ENCODE measurements at places on chromosomes 13 and 19.

DNA sequence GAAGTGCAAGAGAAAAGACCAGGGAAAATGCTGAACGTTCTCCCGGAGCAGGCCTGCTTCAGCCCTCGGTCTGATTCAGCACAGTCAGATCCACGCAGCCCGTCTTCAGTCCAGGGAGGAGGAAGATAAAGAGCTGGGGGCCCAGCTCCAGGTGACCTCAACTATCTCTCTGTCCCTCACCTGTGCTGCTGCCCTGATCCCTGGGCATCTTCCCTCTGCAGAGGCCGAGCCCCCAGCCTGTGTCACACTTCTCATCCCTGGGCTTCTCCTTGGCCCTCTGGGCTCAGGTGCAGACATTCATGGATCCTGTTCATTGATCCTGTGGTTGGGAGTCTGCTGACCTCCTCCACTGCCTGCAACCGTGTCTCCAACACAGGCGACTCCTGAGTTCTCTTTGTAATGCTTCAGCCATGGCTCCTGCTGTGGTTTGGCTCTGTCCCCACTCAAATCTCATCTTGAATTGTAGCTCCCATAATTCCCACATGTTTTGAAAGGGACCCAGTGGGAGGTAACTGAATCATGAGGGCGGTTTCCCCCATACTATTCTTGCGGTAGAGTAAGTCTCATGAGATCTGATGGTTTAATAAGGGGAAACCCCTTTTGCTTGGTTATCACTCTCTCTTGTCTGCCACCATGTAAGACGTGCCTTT lies 27.9 kb downstream of the COL4A2 start:
- DNase-seq: no peak

DNA sequence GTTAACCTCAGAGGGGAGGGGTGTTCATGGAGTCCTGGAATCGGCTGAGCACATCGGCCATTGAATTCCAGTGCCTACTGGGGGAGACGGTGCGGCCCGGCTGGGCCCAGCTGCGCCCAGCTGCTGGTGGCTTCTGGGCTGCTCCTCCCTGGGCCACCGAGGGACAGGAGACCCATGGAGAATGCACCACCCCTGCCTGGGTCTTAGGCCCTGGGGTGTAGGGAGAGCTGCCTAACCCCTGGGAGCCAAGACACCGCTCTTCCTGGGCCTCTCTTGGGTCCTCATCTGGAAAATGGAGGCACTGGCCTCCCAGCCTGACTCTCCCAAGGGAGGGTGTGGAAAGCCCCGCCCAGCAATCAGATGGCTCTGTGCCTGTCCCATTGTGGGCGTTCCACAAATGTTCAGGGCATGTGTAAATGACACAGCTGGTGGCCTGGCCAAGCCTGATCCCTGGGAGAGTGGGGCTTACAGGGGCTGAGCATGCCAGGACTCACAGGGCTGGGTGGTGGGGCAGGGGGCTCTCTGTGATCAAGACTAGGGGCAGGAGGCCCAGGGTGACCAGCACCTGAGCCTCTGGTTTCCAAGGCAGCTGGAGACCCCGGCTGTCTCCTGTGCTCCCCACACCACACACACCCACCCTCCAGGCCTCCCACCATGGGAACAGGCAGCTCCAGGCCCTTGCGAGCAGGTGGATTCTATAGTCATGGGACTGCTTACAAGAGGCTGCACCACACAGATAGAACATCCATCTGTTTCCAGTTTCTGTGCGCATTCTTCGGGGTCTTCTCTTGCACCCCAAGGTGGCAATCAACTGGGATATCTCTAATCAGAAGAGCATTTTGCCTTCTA lies 150.9 kb downstream of the URI1 start:
- no peak for DNase-seq

GRCh38 chr19:5451494-5451893 lies 3.7 kb upstream of the ZNRF4 start:
- DNase-seq: no peak

DNA sequence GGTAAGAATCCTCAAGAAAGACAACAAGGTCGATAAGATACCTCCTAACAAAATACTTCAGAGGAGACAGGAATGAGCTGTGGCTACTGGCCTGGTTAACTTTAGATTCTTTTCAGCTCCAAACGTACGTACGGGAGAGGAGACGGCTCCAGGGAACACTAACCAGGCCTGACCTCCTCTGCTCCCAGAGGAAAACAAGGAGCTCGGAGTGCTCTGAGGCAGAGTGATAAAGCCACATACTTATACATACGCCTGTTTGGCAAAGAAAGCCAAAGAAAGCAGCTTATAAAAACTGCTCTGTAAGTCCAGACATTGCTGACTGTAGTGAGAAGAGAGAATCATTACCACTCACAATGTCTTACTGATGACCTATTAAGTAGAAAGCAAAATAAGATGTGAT lies 263.9 kb downstream of the MZT1 start:
- no peak for DNase-seq

DNA sequence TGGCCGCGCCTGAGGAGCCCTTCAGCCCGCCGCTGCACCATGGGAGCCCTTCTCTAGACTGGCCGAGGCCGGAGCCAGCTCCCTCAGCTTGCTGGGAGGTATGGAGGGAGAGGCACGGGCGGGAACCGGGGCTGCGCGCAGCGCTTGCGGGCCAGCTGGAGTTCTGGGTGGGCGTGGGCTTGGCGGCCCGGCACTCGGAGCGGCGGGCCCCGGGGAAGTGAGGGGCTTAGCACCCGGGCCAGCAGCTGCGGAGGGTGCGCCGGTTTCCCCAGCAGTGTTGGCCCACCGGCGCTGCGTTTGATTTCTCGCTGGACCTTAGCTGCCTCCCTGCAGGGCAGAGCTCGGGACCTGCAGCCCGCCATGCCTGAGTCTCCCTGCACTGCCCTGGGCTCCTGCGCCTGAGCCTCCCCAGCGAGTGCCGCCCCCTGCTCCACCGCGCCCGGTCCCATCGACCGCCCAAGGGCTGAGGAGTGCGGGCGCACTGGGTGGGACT lies 1890.0 kb upstream of the PCDH20 start:
- no peak for DNase-seq

DNA sequence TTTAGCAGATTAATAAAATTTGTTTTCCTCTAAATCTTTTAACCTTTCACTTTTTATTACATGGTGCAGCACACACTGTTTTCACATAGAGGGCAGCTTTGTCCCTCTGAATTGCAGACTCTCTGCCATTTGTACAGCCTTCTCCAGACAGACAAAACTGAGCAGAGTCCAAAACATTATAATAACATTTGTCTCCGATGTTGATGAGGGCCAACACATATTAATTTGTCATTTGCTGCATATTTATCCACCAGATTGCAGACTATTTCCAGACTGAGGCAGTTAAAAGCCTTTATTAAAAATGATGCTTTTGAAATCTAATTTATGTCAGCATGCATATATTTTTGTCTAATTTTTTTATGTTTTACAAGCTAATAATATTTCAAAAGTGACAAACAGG lies 1251.9 kb upstream of the SLC10A2 start:
- DNase-seq: no peak

DNA sequence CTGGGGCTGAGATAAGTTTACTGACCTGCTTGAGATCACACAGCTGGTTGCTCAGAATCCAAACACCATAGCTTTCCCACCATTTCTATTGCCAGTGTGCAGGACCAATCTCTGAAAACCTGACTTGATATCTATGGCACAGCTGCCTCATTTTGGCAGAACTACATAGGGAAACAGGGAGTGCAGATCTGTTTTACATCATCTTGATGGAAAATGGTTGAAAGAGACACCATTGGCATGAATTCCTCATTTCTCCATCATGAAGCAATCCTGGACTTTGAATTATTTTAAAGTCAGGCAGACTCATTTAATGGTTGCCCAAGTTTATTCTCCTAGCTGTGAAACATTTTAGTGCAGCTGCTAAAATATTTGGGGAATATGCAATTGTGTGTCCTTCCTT lies 1628.2 kb upstream of the SLC10A2 start:
- no peak for DNase-seq

DNA sequence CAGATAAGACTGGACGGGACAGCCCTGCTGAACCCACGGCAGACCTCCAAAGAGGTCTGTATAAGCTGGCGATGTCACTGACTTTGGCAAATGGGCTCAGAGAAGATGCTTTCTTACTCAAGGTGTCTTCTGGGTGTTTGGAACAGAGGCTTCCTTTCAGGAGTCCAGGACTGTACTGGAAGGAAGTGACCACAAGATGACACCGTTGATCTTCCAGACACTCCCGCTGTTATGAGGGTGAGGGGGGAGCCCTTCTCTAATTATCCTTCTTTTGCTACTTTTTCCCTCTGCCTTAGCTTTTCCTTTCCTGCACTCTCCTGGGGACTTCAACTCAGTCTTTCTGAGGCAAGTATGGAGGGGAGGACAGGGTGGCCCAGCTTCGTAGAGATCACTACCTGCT lies 65.2 kb upstream of the ZNF599 start:
- DNase-seq: no peak

DNA sequence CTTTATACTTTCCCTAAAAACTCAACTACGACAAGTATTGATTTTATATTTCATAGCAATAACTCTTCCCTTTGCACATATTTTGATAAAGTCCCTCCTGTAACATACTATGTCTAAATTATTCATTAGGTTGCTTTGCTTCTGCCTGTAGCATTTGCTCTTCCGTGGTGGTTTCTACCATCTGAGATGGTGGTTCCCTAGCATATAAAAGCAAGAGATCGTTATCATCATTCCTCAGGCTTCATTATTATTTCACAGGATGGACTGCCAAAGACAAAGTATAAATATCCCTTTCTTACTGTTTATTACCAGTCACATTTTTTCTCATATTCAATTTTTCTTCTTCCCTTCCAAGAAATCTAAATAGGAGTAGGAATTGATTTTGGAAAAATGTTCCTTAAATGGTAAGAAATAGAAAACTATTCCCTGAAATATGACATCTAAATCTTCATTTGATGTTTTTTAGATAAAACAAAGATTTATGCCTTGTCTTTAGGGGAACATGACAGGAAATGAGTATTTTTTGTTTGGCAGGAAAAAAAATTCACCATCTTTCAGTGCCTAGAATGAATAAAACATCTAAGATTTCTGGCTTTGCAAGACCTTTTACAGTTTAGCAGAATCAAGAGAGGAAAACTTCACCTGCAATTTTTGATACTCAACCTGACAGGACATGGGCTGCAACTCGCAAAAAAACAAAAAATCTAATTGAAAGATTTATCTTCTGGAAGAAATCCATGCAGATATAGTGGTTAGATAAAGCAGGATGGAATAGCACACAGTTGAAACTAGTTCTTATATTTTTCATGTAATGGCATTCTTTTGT lies 340.0 kb downstream of the SPRY2 start:
- no peak for DNase-seq

GRCh38 chr19:10260141-10260584 lies 8.1 kb downstream of the MRPL4 start:
- no peak for DNase-seq

GRCh38 chr19:31613683-31614219 lies 264.5 kb upstream of the TSHZ3 start:
- no peak for DNase-seq

GRCh38 chr13:88217372-88217771 lies 546.2 kb downstream of the SLITRK5 start:
- DNase-seq: no peak

- DNase-seq: no peak
Measured at GRCh38 chr19:31510635-31511034, 161.4 kb upstream of the TSHZ3 start.

Data from omental fat pad (tissue), 4 donors.